ENCODE measurements at places on chromosomes 12 and 14. TPM values are rescaled to one million over a fixed set of nuclear protein-coding genes. Genes with fewer than 3 reads are reported as not detected.

DNA sequence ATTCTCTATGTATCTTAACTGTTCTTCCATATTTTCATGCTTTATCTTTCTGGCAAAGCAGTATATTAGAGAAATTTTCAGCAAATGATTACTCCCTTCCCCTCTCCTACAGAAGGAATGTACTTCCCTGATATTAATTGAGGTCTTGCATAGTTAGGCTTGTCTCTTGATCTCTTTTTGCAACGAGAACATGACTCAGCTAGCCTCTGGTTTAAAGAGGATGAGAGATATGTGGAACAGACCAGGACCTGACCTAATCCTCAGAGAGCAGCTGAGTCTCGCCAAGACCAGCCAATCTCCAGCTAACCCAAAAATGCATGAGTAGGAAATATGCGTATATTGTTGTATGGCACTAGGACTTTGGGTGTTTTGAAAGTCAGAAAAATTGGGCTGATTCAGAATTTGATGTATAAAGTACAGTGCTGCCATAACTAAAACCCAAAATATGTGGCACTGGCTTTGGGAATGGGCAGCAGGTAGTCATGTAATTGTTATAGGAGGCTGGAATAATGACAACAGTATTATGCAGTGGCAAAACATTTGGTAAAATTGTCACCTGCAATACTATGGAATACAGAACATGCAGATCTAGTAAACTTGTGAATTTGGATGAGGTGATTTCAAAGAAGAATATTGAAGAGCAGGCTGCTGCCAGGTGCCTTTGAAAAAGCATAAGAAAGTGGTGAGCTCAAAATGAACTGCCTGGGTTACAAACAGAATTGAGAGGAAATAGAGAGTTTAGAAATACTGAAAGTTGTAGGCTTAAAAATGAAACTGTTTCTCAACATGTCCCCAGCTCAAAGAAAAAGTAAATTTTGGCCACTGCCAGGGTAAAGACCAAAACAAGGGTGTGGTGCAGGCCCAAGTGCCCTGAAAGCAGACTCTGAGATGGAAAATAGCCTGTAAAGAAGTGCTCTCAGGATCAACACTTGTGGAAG, 9.3 kb upstream of the USP15 start:
- DNase-seq, result no peak

TAS2R8 gene
- not detected for total RNA-seq

PPP1R1A gene
- not detected for total RNA-seq

DNA sequence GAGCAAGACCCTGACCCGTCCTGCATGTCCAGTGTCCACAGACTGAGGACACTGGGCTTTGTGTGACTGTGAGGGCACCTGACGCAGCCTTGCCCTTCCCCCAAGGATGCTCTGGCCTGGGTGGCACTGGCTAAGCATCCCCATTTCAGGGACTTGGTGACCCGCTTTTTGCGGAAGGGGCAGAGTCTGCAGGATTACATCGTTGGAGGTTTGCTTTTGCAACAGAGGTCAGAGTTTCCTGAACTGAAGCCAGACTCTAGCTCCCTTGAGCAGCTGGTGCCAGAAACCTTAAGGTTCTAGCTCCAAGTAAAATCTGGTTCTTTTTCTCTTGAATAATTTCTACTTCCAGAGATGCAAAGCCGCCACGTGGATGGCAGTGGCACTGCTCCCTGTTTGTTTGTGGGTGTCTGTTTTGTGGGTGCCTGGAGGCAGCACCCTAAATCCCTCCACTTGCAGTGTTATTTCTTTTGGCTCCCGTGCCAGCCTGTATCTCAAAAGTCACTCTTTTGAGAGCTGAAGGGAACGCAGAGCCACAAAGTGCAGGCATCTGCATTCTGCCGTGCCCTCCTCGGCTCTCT, 184.7 kb downstream of the TSPAN9 start:
- no peak for DNase-seq

GRCh38 chr12:49527361-49528130, 11.3 kb upstream of the KCNH3 start:
- DNase-seq, result no peak

- DNase-seq, result no peak
Measured at GRCh38 chr12:10128687-10129086, 1.3 kb downstream of the CLEC7A start.

DNA sequence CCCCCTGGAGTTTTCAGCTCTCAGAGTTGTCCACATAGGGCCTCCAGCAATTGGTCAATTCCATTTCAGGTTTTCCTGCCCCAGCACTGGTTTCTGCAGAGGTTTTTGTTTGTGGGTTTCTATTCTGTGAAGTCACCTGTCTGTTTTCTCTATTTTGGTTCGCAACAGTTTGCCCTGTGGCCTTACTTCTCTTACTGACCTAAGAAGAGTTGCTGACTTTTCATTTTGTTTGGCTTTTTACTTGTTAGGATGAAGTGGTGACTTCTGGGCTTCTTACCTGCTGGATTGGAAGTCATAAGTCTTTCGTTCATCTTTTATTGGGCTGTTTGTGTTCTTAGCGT, 196.4 kb upstream of the PARP11 start:
- DNase-seq, result no peak

GRCh38 chr12:117875744-117876435, 92.9 kb downstream of the KSR2 start:
- DNase-seq, result peak; percentile 77

PHETA1 gene
- 6.3 TPM for total RNA-seq

WSCD2 gene
- 0.06 TPM for total RNA-seq

DNA sequence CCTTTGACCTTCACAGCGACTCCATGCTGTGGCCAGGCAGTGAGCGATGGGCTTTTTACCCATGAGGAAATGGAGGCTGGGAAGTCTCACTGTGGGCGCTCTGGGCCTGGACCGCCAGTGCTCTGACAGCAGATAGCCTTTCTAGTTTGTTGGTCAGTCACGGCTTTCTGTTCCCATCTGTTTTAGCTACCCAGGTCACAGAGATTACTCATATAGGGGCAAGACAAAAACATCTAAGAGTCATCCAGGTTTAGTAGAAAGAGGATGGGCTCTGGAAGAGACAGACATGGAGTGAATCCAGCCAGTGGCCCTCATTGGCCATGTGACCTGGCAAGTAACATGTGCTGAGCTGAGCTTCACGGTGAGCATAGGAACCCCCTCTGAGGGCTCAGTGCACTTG, 68.6 kb downstream of the MARK3 start:
- no peak for DNase-seq

Measured in Daoy (cell line).